ENCODE measurements at places on chromosomes 7 and 10.

DNA sequence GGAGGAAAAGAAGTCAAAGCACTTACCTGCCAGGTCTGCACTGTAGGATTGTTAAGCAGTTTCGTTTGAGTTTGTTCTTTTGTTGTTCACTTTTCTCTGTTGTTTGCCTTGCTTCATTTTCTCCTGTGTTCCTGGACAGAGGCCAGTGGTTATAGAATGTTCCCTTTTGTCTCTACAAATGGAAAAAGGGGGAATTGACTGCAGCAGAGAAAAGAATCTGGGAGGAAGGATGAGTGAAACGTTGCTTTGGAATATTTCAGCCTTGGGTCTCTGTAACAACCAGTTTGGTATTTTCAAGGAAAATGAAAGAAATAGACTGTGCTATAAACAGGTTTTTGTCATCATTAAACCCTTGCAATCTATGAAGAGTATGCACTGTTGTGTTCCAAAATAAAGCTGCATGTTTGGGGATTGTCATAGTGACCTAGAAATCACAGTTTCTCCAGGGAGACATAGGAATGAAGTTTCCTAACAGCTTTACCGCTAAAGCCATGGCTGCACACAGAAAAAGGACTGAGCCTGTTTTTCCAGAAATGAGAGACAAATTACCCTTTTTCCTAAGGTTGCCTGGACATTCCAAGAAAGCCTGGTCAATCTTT is 60.8 kb upstream of the HABP2 start:
- no peak for DNase-seq

GRCh38 chr7:17134786-17135185 is 163.7 kb upstream of the AHR start:
- DNase-seq = no peak

DNA sequence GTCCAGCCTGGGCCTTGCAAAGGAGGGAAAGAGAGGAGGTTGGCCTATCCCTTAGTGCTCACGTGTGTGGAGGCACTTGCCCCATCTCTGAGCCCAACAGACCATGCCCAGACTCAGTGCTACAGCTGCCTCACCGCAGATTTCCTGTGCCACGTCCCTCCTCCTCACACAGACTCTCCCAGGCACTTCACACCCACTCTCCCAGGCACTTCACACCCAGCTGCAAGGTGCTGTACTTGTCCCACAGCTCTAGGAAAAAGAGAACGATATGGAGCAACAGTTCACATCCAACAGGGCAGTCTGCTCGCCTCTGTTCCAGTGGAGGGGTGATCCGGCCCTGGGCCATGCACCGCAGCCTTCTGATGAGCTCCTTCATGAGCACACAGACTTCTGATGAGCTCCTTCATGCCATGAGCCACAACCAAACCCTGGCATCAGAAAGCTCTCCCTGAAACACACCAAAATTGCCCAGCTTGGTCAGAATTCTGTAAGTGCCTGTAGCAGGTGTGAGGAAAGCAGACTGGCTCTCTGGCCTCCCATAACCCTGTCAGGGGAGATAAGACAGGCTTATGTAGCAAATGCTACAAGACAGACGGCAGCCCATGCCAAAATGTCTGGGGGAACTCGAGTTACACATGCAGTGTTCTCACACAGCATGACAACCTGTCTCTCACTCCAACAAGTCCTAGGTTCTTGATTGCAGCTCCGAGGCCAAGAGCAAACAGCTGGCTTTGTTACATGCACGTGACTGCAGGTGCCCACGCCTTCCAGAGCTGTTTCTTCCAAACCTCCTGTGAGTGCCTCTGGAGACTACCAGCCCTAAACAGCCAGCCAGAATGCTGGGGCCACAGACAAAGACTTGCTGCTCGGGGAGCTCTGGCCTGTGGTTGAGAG is 348.5 kb downstream of the GRID1 start:
- DNase-seq = no peak

DNA sequence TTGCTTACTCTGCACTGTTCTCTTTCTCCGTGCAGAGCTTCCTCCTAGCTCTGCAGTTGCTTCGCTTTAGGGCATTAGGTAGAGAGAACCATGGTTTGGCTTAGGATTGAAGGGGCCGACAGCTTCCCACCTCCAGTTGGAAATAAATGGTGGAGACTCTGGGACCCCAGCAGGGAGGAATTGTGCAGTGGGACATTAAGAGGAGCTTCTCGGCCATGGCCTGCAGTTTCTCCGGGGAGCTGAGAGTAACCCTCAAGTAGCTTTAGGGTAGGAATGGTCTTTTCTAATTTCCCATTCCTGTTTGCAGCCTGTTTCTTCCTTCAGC is 1.2 kb downstream of the SUFU start:
- no peak for DNase-seq

DNA sequence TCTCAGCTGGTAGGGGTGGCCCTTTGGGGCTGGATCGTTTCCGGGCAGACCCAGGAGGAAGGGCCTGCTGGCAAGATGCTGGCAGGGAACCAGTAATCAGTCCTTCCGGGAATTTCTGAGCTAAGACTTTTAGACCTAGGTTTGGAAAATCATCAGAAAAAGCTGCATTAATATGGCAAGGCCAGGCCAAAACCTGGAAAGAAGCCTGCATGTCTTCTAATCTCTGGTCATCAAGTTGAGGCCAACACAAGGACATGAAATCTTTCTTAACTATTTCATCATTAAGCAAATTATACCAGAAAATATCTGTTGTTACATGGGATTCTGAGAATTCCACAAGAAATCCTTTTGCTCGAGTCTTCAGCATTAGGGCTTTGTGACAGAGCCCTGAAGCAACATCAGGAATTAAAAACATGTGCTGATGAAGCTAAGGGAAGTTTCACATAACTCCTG is 19.9 kb downstream of the CPA1 start:
- no peak for DNase-seq

DNA sequence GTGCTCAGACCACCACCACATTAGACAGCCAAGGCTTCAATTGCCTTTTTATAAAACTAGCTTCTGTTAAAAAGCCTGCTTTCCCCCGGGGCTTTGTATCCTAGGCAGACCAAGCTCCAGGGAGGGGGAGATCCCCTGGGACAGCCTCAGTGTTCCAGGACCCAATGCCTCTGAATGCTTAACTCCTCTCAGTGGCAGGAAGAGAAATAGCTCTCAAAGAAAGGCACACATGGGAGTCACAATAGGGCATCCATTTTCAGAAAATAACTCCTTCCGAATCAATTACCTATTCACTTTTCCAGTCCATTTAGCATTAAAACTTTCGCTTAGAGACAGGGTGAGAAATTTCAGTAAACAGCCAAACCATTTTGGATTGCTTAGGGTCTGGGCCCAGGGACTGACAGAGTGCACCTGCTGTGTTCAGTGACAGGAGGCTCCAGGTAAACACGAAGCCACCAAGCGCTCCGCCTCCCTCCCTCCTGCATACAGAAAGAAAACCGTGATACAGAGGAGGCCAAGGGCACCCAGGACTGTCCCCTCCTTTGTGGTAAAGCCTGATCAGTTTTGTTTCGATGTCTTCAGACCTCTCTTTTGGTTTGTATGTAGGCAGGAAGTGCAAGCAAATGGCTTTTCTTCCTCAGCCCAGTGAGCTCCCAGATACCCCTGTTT is 599.7 kb downstream of the KCNMA1 start:
- no peak for DNase-seq

- no peak for DNase-seq
Observed at GRCh38 chr10:103960103-103960502, 6.8 kb upstream of the SLK start.

- DNase-seq = no peak
Observed at GRCh38 chr10:103680869-103681236, 174.5 kb downstream of the SH3PXD2A start.

DNA sequence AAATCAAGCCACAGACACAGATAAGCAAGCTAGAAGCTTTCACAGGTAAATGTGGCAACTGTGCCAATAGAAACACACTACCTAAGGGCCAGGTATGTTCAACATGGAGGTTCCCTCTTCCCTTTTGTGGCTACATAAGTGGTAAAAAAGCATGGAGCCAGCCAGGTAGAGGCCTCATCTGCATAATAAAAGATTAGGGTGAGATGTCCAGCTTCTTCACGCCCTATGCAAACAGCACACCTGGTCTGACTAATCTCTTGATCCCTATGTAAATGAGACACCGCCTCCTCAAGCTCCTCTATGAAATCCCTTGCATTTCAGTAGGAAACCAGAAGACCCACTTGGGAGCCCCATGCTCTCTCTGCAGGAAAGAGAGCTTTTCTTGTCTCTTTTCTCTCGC is 282.2 kb downstream of the NEBL start:
- DNase-seq = peak; percentile 23

DNA sequence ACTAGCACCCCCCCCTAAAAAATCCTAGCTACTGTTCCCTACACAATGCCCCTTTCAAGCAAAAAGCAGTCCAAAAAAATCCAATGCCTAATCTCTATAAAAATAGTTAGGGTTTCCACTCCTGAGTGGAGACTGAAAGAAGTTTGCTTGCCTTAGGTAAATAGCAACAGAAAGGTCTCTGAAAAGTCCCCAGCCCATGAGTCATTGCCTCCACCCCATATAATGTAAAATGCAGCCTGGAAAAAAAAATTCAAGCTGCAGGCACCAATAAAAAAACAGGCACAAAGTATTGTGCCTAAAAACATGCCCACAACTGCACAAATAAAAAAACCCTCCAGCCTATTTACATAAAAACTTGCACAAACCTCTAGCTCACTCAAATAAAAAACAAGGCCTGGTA is 47.5 kb downstream of the ZNF680 start:
- DNase-seq = no peak

DNA sequence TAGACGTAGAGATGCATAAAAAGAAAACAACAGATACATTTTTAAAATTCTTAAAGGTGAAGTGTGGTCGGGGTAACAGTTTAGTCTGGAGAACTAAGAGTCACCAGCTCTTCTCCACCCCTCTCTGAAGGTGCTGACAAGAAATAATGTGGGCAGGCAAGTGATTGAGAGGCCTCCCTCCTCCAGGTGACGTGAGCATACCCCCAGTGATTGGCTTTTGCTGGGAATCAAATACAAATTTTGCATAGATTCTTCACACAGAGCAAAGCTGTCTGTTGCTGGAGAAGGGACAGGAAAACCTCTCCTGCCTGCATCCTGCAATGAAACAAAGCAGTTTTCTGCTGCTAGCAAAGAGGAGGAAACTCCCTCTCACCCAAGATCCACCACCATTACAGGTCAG is 115.0 kb downstream of the DGKB start:
- DNase-seq = no peak

DNA sequence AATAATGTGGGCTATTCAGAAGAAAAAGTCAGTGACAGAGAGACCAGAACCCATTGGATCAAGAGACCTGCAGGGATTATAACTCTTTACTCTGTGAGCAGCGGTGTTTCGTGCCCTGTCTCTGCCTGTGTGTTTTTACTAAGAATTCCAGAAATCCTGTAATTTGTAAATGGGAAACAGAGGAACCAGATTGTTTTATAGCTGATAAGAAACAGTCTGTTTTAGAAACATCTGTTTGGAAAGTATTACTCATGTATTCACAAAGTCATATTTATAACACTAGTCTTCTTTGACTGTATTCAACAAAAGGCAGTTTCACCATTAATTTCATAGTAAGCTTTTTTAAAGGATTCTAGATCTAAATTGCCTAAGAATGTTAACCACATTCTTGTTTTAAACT is 30.0 kb upstream of the VDAC2 start:
- DNase-seq = no peak

- no peak for DNase-seq
Observed at GRCh38 chr7:23907012-23907411, 197.0 kb downstream of the STK31 start.

GRCh38 chr7:35030848-35031247 is 6.4 kb downstream of the DPY19L1 start:
- no peak for DNase-seq

- no peak for DNase-seq
Observed at GRCh38 chr7:137992550-137993394, 9.1 kb downstream of the CREB3L2 start.

- DNase-seq = no peak
Observed at GRCh38 chr7:74499835-74500388, 46.2 kb downstream of the GTF2IRD1 start.

DNA sequence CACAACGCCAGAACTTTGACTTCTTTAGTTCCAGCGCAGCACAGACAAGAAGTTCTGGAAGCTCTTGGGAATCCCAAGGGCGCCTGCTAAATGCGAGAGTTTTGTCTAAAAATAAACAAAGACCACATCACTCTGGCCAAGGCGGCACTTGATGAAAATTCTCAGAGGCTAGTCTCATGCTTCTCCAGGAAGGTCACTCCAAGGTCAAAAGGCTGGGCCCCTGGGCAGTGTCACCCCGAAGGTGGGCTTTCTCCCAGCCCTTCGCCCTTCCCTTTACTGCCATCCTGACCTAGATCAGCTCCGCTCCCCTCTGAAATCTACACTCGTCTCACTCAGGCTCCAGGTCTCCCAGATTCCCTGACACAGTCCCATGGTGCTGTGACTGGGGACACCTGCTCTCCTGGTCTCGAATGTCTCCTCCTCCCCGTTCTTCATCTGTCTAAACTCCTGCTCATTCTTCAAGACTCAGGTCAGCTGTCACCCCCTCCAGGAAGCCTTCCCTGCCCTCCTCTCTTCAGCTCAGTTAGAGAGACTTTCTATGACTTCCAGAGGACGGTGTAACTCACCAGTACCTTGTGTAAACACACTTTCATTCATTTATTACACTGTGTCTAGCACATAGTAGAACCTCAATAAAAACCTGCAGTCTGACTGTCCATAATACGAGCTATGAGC is 10.5 kb downstream of the FAM53B start:
- no peak for DNase-seq

DNA sequence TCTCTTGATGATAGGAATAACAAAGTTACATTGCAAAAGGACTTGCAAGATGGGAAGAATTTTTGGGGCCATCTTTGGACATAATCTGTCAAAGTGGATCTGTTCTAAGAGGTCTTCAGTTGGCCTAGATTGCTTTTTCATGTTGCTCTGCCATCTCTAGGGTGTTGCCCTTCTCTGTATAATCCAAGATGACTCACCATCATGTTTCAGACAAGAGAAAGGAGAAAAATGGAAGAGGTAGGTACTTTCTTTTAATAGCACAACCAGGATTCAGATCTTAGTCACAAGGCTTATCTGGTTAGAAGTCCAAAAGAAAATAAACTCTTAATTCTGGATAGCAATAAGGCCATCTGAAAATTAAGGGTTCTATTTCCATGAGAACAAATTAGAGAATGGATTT is 38.7 kb upstream of the FOXP2 start:
- DNase-seq = no peak

DNA sequence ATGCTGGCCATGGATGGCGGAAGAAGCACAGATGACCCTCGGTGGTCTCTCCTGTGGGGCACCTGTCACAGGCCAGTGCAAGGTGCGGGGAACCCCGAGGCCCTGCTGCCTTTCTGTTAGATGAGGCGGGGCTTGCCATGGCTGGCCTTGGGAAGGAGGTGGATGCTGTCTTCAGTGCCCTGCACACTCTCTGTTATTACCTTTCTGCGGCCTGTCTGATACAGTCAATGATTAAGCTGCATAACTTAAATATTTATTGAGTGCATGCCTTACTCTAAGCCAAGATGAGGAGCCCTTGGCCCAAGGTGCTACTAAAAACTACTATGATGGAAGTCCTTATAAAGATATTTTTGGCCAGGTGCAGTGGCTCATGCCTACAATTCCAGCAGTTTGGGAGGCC is 36.7 kb upstream of the MNX1 start:
- no peak for DNase-seq

- no peak for DNase-seq
Observed at GRCh38 chr7:94698275-94698674, 42.3 kb upstream of the SGCE start.

- DNase-seq = no peak
Observed at GRCh38 chr7:94335586-94335985, 59.1 kb upstream of the COL1A2 start.

- DNase-seq = no peak
Observed at GRCh38 chr7:13062631-13063030, 375.2 kb downstream of the ARL4A start.

Measured in WTC11 (cell line).